ENCODE measurements at places on chromosomes 11 and 22.

GRCh38 chr11:46472662-46472994, 81.1 kb upstream of the CHRM4 start:
- DNase-seq = no peak

DNA sequence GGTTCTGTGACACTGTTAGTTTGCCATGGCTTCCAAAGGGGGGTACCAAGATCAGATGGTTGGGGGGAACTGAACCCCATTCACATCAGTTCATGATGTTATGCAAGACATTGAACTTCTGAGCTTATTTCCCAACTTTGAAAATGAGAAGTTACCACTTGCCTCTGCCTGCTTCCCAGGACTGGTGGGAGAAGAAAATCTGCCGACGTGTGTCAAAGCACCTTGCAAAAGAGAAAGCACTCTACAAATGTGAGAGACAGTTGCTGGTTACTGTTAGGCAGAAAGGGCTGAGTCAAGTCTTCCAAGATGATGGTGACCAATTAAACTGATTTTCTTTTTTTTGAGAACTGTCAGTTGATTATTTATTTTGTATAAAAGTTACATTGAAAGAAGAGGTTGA, 45.6 kb downstream of the SMCO4 start:
- no peak for DNase-seq

DNA sequence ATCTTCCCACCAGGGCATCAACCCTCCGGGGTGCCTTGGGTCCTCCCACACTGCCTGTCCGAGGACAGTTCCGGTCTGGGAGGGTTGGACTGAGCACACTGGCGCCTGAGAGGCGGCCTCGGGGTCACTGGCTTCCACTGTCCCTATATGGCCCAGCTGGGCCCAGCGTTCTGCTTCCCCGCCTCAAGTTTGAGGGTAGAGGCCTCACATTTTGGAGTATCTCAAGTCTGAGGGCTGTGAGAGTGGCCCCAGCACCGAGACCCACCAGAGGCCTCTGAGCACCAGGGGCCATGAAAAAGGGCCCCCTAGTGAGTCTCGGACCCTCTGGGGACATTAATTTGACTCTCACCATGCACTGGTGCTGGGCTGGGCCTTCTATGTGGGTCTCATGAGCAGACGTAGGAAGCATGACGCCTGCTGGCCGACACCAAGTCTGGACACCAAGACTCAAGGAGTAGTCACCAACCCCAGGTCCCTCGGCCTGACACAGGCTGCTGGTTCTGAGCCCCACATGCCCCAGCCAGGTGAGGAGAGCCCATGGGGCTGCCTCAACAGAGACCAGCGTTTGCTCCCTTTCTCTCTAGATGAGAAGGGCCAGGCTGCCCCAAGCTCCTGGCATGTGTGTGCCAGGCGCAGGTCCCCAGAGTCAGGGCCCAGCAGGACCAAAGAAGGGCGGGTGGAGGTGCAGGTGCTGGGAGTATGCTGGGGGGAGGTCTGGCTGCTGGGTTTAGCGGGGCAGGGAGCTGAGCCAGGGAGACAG, 27.5 kb downstream of the ARVCF start:
- no peak for DNase-seq

DNA sequence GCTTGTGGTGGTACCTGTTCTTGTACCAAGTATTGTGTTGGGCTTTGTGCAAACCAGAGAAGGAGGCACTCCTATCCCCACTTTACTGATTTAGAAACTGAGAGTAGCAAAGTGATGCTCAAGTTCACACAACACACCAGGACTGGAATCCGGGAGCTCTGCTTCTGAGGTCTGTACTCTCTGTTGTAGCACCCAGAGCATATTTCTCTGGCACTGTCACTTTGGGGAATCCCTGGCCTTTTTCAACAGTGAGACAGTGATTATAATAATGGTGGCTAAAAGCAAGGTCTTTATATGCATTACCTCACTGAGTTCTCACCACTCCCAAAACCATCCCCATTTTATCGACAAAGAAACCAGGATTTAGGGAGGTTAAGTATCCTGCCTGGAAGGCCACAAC, 362.4 kb downstream of the TENM4 start:
- no peak for DNase-seq

GRCh38 chr11:64900263-64900678, 16.7 kb downstream of the ATG2A start:
- no peak for DNase-seq

DNA sequence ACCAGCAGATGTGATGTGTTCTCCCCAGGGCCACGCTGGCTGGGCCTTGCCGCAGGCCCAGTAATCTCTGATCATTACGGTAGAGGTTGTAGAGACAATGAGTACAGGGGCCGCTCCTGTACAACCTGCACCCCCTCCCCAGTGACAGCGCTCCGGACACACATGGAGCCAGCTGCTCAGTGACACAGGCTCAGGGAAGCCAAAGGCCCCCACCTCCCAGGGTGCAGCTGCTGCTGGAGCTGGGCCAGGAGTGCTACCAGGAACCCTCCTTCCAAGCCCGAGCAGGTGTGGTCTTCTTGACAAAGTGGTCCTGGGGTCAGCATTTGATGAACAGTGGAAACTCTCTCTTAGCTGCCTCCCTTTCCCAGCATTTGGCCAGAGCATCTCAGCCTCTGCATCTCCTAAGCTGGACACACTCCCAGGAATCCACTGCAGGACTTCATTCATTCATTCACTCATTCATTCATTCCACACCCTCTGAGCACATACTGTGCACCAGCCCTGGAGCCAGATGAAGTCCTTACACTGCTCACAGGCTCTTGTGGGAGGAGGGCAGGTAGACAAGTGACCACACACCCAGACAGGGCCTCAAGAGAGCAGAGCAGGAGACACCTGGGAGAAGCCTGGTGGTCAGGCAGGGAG, 49.6 kb upstream of the MPEG1 start:
- DNase-seq = no peak

DNA sequence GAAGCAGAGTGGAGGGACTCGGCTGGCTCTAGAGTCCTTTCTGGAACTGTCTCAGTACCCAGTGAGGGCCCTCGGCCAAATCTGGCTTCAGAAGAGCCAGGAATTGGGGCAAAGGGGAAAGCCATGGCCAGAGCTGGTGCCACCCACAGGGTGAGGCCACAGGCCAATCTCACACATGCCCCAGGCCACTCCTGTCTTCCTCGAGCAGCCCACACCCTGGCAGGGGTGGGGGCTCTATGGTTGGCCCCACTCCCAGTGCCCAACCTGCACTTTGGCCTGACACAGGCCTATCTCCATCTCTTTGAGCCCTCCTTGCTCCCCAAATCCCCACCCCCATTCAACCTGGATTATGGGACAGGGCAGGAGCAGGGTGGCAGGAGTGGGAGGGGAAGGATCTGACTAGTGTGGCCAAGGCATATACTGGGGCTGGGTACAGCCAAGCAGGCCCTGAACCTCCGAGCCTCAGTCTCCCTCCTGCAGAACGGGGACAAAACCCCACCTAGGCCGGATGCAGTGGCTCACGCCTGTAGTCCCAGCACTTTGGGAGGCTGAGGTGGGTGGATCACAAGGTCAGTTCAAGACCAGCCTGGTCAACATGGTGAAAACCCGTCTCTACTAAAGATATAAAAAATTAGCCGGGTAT, 6.9 kb downstream of the TST start:
- peak; percentile 23 for DNase-seq

DNA sequence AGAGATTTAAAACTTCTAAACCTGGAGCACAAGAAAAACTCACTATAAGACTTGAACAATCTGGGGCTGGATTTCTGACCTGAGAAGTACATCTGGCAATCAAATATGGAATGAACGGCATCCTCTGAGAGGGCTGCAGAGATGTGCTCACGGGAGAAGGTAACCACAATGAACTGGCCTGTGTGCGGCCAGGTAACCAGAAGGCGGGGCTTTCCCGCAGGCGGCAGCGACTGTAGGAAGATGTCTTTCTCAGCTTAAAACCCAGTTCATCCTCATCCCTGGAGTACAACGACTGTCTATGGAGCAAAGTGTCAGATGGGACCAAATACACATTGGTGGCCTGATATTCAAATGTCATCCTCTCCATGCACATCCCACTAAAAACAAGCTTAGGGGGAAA, 24.5 kb downstream of the MICAL3 start:
- DNase-seq = no peak

DNA sequence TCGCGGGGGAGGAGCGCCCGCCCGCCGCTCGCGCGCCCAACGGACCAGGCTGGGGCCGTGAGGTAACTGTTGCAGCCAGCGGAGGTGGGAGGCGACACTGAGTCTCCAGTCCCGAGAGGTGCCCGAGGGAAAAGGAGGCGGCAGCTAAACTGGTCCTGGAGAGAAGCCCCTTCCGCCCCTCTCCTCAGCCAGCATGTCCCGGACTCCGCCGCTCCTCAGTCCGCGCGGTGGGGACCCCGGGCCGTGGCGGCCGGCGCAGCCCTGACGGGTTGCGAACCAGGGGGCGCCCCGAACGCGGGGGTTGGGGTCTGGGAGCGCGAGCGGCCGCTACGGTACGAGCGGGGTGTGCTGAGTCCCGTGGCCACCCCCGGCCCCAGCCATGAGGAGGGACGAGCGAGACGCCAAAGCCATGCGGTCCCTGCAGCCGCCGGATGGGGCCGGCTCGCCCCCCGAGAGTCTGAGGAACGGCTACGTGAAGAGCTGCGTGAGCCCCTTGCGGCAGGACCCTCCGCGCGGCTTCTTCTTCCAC, at the start of gene PDE3B:
PDE3B (plus strand) TSS at position 108 of the 529 bp plus-strand sequence; CDS start at position 380, 272 bp downstream.
- peak; percentile 43 for DNase-seq

- DNase-seq = no peak
Measured at GRCh38 chr11:8787372-8787771, 104.8 kb downstream of the RPL27A start.

DNA sequence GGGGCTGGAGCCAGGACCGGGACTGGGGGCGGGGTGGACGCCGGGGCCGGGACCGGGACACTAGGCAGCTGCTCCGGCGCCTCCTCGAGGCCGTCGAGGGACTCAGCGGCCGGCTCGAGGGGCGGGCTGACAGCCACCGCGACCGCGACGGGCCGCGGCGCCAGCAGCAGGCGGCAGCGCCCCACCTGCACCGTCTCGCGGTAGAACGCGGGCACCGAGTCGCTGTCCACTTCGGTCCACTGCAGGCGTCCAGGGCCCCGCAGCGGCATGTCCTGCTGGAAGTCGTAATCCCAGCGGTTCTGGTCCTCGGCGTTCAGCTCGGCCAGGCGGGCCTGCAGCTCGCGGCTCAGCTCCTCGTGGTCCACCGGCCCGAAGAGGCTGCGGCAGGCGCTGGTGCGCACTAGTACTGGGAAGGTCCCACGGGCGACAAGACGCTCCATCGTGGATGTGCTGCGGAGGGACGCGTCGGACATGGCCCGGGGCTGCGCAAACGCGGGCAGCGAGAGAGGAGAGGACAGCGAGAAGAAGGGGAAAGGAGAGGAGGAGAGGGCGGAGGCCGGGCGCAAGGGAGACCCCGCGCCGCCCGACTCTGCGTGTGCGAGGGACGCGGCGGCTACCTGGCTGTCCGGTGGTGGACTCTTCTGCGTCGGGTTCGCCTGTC, 428 bp downstream of the CDKN1C start:
- DNase-seq = peak; percentile 65

- DNase-seq = peak; percentile 91
Measured at GRCh38 chr11:126890561-126890960, 110.0 kb downstream of the KIRREL3 start.

GRCh38 chr11:73429121-73429750, 53.0 kb downstream of the RELT start:
- no peak for DNase-seq

GRCh38 chr11:99973993-99974392, 713.1 kb upstream of the ARHGAP42 start:
- DNase-seq = no peak

DNA sequence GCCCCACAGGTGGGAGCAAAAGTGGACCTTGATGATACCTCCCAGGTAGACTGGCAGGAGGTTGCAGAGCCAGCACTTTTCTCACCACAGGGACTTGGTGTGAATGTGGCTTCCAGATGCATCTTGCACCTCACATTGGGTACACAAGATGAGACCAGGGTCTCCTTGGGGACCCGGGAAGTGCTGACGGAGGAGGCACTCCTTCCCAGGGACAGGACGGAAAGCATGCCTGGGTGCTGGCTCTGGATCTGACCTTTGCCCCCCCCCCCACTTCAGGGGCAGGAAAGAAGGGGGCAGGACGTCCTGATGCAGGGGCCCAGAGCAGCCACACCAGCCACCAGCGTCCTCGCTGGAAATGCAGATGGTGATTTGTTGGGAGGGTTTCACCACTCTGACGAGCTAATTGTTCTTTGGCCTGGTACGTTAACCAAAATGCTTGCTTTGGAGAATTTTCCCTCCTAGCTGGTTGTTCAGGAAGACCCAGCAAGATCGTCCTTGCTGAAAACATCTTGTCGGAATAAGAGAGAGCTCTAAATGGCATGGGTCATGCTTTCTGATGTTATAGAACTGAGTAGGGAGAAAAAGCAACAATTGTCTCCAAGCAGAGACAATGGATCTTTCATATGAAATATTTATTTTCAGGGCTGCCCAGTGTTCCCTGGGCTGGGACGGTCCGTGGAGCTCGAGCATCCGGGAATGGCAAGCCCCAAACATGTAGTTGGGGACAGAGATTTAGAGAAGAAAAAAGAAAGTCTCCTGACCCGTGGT, 74.4 kb upstream of the PPARA start:
- peak; percentile 82 for DNase-seq

GRCh38 chr11:75191330-75191717, 40.4 kb downstream of the SLCO2B1 start:
- no peak for DNase-seq

DNA sequence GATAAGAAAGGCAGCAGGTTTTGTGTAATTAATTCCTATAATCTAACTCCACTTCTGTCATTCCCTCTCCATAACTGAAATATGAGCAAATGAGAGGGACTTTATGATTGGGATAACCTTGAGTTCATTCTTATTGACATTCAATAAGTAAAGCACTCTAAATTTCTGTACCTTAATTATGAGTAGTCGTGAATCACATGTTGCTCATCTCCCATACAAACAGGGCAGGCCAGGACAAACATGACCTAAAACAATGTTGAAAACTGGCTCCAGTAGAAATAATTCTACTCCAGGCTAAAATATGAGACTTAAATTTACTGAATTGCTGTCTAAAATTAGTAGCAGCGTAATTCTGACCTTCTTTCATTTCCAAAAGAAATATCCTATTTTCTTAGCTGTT, 505.4 kb downstream of the NELL1 start:
- DNase-seq = no peak

DNA sequence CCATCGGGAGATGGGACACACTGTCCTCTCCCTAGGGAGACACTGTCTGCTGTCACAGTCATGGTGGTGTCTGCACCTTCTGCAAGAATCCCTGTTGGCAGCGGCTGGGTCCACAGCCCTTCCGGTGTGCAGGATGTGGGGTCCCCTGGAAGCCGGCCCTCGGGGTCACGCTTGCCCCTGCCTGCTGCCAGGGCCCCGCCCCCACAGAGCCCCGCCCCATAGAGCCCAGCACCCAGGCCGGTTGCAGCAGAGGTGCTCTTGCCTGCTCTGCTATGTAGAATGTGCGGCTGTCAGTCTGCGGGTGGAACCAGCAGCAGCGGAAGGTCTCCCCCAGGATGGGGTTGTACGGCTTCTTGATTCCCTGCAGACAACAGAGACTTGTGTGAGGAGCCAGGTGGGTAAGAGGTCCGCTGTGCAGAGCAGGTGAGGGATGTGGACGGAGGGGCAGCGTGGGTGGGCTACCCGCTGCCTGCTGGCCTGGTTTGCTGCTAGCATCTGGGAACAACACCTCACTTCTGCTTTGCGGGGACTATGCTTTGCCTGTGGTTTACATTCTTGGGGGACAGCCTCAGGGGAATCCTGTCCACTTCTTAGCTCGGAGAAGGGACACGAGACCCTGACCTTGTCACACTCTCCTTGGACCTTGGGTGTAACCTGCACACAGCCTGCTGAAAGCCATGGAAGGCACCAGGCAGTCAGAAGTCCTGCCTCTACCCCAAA, 44.9 kb upstream of the CARS1 start:
- DNase-seq = no peak

All from hippocampal formation (tissue), 2 donors.